ENCODE measurements at places on chromosomes 1 and 21. TPM values are rescaled to one million over a fixed set of nuclear protein-coding genes. Genes with fewer than 3 reads are reported as not detected.

Gene OR1C1
- total RNA-seq = not detected

Gene KCNA10
- total RNA-seq = not detected

DNA sequence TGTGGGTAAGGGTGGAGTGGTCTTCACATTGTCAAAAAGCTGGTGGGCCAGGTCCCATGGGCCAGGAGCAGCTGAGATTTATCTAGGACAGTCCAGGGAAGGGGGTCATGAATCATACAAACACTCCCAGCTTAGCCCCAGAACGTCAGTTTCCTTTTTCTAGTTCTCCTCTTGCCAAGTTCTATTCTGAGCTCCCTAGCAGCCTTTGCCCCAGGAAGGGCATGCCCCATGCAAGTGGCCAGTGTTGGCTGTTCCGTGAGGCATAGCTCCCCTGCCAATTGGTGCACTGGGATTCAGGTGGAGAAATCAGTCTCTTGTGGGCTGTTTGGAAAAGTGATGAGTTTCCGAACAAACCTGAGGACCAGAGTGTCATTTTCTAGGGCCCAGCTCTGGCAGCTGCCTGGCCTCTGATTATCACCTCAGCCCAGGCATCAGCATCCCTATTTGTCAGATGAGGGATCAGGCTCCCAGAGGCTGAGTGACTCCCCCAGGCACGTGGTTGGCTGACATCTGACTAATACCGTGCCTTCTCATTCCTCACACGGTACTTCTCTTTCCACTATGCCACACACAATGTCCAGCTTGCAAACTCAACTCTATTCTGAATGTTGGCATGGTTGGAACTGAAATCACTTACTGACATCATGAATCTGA is 14.2 kb upstream of the MYOM3 start:
- DNase-seq = no peak
- H3K4me3 ChIP-seq = no peak overlapping the region
- H3K27me3 ChIP-seq = no peaks in the 10 kb centered on the region
- peaks cover 30% of the 10 kb centered on the region for H3K36me3 ChIP-seq
- H3K27ac ChIP-seq = no peak overlapping the region
- no peaks in the 10 kb centered on the region for H3K4me1 ChIP-seq

DNA sequence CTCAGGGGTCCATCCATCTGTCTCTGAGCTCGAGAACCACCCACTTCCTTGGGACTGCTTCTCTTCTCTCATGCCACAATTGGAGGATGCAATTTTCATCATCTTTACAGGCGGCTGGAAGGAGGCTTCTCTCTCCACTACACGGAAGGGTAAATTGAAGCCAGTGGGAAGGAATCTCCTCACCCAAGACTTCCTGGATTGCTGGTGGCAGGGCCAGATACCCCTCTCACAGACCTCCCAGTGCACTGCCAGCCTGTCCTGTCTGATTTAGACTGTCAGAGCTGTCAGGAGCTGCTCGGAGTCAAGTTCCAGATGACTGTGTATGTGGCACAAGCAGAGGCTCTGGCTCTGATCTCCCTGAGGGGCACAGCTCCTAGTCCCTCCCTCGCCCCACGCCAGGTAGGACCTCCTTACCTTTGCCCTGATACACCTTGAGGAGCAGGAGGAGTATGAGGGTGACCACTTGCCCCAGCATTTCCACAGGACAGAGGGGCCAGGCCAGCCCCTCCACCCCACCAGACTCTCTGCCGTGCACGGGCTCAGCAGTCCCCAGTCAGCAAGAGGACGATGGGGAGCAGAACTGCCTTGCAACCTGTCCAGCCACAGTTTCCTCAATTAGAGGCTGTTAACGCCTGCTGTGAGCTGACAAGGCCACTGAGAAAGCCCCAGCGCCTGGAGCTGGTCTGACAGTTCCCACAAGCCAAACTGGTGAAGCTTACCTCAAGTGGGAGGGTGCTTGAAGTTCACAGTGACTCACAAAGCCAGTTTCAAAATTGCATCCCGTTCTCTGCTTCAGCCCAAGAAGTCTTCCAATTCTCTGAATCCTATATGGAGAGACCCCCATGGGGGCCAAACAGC is at the start of gene CD244:
TSS of gene CD244 (minus strand) at position 685 of the 858 bp plus-strand sequence. CDS start at position 475, 210 bp downstream.
- peak within 1 kb of the TSS; percentile 50 for H3K27ac ChIP-seq
- no peaks in the 10 kb centered on the region for H3K27me3 ChIP-seq
- H3K36me3 ChIP-seq = no peaks in the 10 kb centered on the region
- H3K4me3 ChIP-seq = no peak within 1 kb of the TSS
- DNase-seq = no peak

DNA sequence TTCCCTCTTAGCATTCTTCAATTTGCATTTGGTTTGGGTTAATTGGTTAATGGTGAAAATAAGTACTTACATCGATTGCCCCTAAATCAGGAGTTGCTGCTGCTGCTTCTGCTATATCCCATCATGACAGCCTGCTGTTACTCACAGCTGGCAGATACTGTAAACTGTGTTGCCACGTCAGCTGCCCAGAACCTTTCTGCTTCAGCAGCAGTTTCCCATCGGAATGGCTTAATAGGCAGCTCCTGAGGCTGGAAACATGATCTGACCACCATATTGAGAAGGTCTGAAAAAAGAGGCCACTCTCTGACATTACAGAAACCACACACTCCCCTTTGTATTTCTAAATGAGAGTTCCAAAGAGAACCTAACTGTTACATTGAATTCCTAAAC is 14.3 kb upstream of the SEC16B start:
- H3K4me3 ChIP-seq = no peak overlapping the region
- no peak for DNase-seq
- H3K4me1 ChIP-seq = no peaks in the 10 kb centered on the region
- H3K36me3 ChIP-seq = no peaks in the 10 kb centered on the region
